ENCODE measurements at places on chromosomes 4 and X.

DNA sequence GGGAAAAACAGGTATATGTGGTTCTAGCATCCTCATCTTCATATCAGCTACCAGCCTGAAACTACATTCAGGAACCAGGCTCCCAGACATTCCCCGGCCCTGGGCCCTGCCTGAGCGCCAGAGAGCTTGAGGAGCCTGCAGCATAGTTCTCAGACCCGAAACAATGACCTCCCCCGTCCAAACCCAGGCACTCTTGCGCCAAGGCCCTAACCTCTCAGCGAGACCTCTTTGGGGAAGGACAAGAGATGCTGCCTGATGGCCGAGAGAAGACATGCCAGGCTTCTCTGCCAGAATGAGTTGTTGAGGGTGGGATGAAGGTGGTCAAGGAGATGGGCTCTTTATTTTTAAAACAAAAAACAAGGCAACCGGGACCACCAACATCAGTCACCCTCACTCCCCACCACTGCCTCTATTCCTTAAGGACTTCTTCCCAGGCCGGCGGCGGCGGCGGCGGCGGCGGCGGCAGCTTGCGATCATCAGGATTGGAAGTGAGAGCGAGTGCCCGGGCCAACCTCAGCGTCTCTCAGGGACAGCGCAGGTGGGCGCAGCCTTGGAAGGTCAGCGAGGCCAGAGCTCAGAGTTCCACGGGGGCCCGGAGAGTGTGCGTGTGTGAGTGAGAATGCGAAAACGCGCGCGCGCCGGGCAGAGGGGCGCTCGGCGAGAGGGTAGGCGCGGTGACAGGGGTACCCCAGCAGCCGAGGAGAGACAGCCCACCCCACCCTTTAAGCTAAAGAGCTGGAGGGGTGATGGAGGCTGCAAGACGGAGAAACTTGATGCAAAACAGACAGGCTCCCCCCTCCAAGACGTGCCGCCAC, 601 bp downstream of the INPP4B start:
- no peak for DNase-seq

DNA sequence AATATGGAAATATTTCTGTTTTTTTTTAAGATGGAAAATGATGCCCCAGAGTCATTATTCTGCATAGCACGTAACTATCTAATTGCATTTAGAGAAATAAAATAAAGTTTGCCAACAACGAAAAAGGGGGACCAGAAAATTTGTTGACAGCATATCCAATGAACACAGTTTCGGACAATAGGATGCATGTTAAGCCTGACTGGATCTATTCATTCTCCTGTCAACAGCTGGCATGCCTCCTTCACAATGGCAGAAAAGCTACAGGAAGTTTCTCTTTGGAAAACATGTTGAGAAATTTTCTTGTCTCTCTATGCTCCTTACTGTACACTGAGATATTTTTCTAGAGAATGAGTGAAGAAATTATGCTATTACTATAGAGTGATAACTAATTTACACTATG, 262.5 kb downstream of the GRID2 start:
- no peak for DNase-seq

GRCh38 chr4:122806981-122807679, 19.5 kb upstream of the FGF2 start:
- DNase-seq, result no peak

- DNase-seq, result peak; percentile 32
Observed at GRCh38 chrX:115960440-115961084, 210.0 kb upstream of the AGTR2 start.

- DNase-seq, result no peak
Observed at GRCh38 chrX:24268786-24269185, 45.1 kb downstream of the SUPT20HL2 start.

- no peak for DNase-seq
Observed at GRCh38 chr4:130146773-130147172, 1050.8 kb downstream of the C4orf33 start.

DNA sequence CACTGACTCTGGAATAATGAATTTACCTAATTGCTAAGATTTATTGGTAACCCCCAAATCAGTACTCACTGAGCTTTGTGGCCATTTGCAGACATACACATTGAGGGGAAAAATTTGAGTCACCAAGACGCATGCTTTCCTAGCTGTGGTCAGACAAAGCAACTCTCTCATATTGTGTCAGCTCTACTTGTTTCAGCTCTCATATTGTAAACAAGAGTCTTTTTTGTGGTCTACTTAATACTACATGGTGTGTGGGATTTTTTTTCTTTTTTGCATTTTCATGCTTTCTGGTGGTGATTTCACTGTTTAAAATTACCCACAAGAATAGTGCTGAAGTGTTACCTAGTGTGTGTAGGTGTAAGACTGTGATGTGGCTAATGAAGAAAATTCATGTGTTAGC, 428.2 kb upstream of the GALNT7 start:
- DNase-seq, result no peak

GRCh38 chrX:40709395-40709794, 25.9 kb downstream of the MED14 start:
- no peak for DNase-seq

DNA sequence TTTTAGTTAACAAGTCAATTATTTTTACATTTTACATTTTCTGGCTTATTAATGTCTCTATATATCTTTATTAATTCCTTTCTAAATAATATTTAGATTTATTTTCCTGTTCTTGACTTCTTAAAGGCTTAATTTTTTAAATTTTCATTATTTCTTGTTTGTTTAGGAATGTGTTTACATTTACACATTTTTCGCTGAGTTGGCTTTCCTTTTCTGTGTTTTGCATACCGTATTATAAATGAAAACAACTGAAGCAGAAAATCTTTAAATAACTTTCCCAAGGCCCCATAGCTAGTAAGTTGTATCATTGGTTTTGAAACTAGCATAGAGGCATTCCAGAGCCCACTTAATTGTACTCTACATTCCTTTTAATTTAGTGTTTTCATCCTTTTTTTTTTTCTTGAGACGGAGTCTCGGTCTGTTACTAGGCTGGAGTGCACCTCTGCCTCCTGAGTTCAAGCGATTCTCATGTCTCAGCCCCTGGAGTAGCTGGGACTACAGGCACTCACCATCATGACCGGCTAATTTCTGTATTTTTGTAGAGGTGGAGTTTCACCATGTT, 261.6 kb downstream of the IQCM start:
- DNase-seq, result no peak

- no peak for DNase-seq
Observed at GRCh38 chr4:16869594-16870245, 28.7 kb downstream of the LDB2 start.

GRCh38 chr4:138869631-138870030, 145.9 kb upstream of the NOCT start:
- DNase-seq, result peak; percentile 30

- DNase-seq, result no peak
Observed at GRCh38 chrX:132563976-132564375, 75.1 kb upstream of the MBNL3 start.

DNA sequence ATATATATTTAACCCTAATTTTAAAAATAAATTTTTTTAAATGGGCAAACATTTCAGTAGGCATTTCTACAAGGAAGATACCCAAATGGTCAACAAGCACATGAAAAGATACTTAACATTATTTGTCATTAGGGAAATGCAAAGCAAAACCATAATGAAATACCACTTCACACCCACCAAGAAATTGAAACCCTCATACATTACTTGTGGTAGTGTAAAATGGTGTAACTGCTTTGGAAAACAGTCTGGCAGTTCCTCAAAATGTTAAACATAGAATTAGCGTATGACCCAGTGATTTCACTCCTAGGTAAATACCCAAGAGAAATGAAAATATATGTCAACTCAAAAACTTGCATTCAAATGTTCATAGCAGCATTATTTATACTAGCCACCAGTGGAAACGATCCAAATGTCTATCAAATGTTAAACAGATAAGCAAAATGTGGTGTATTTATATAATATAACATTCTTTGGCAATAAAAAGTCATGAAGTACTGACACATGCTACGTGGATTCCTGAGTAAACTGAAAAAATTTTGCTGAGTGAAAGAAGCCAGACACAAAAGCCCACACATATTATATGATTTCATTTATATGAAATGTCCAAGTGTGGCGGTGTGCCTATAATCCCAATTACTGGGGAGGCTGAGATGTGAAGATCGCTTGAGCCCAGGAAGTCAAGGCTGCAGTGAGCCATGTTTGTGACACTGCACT, 16.6 kb downstream of the TRIM2 start:
- DNase-seq, result no peak

GRCh38 chr4:3651267-3651845, 114.8 kb upstream of the ADRA2C start:
- DNase-seq, result no peak

GRCh38 chrX:17014216-17014615, 67.8 kb downstream of the REPS2 start:
- DNase-seq, result no peak

DNA sequence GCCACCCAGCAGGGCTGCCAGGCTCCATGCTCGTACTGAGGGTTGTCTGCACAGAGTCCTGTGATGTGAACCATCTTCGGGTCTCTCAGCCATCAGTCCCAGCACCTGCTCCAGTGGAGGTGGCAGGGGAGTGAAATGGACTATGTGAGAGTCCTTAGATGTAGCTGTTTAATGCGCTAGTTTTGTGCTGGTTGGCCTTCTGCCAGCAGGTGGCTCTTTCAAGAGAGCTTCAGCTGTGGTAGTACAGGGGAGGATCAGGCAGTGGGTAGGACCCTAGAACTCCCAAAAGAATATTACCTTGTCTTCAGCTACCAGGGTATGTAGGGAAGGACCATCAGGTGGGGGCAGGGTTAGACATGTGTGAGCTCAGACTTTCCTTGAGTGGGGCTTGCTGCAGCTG, 1066.0 kb downstream of the GLUD2 start:
- DNase-seq, result peak; percentile 5

DNA sequence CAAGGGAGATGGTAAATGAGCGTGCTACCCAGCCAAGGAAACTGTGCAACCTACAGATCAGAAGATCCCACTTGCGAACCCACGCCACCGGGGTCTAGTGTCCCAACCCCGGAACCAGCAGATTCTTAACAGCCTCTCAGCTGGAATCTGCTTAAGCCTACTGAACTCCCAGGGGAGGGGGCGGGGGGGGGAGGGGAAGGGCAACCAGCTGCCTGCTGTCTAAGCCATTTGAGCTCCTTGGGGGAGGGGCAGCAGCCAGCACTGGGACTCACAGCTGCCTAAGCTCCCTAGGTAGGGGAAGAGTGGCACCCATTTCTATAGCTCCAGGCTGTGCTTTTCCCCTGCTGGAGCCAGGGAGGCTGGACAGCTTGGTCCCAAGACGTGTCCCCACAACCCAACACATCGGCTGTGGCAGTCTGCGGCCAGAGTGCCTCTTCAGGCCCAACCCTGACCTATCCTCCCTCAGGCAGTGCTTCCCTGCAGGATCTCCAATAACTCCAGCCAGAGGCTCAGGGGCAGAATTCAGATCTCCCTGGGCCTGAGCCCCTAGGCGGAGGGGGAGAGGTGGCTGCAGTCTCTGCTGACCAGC, 289.2 kb downstream of the LDB2 start:
- DNase-seq, result no peak

DNA sequence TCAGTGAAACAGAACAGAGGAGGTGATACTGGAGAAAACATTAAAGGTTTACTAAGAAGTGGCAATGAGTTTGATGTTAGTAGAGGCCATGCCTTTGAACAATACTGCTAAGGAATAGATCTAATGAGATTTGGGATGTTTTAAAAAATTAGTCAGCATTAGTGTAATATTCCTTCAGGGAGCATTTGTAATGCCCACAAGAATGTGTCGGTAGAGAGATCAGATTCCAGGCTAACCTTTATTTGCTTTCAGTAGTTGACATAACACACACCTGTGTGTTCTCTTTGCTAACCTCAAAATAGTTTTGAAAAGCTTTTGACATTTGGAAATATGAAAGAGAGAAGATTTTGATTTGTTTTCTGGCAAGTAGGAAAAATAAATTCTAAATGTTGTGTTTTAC, 328.8 kb downstream of the BMPR1B start:
- DNase-seq, result no peak

DNA sequence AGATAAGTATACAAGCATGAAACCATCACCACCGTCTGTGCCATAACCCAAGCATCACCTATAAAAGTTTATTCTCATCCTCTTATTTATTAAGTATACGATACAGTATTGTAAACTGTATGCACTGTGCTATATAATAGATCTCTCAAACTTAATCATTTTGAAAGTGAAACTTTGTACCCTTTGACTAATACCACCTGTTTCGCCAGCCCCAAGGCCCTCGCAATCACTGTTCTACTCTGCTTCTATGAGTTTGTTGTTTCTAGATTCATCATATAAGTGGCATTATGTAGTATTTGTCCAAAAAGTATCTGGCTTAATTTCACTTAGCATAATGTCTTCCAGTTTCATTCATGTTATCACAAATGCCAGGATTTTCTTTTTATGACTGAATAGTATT, 72.1 kb upstream of the DOCK11 start:
- DNase-seq, result no peak

DNA sequence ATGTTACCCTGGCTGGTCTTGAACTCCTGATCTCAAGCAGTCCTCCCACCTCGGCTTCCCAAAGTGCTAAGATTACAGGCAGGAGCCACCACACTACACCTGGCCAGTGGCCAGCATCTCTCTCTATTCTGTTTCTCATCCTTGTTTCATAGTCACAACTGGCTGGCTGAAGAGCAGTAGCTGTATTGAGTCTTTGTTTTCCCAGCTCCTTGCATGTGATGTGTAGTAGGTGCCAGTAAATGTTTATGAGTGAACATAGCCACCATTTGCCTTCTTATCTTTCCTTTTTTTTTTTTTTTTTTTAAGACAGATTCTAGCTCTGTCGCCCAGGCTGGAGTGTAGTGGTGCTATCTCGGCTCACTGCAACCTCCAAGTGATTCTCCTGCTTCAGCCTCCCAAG, 23.6 kb downstream of the NUDT9 start:
- no peak for DNase-seq

GRCh38 chr4:153327247-153327646, 17.2 kb upstream of the MND1 start:
- no peak for DNase-seq

GRCh38 chr4:114464726-114465272, 133.8 kb upstream of the UGT8 start:
- DNase-seq, result no peak

GRCh38 chrX:71053217-71053621, 14.9 kb downstream of the SNX12 start:
- DNase-seq, result no peak

- no peak for DNase-seq
Observed at GRCh38 chr4:71261001-71261400, 77.8 kb upstream of the SLC4A4 start.

- DNase-seq, result no peak
Observed at GRCh38 chr4:174708381-174708780, 120.7 kb downstream of the GLRA3 start.

GRCh38 chr4:38069271-38069760, 109.1 kb downstream of the PTTG2 start:
- DNase-seq, result no peak

- DNase-seq, result no peak
Observed at GRCh38 chr4:28475381-28475780, 1614.7 kb downstream of the STIM2 start.

- DNase-seq, result no peak
Observed at GRCh38 chrX:70921709-70922352, 9.1 kb downstream of the SLC7A3 start.

GRCh38 chrX:46844913-46845312, 8.1 kb downstream of the RP2 start:
- DNase-seq, result no peak
